ENCODE measurements at places on chromosomes 1 and 21.

- DNase-seq, result no peak
Measured at GRCh38 chr1:15668089-15668754, 15.9 kb upstream of the PLEKHM2 start.

GRCh38 chr1:63787875-63788274 is 14.1 kb downstream of the ROR1 start:
- no peak for DNase-seq

GRCh38 chr21:31872452-31873274 is at the start of gene HUNK:
TSS of gene HUNK (plus strand) at chr21:31873020. CDS start at chr21:31873675, 655 bp downstream.
- DNase-seq, result peak; percentile 81

- no peak for DNase-seq
Measured at GRCh38 chr21:38956521-38956855, 150.8 kb downstream of the ETS2 start.

GRCh38 chr1:171663036-171663853 is 10.8 kb upstream of the MYOC start:
- no peak for DNase-seq

GRCh38 chr1:234458352-234459017 is 20.5 kb downstream of the TARBP1 start:
- no peak for DNase-seq

GRCh38 chr1:62066713-62067112 is 127.9 kb upstream of the L1TD1 start:
- no peak for DNase-seq

DNA sequence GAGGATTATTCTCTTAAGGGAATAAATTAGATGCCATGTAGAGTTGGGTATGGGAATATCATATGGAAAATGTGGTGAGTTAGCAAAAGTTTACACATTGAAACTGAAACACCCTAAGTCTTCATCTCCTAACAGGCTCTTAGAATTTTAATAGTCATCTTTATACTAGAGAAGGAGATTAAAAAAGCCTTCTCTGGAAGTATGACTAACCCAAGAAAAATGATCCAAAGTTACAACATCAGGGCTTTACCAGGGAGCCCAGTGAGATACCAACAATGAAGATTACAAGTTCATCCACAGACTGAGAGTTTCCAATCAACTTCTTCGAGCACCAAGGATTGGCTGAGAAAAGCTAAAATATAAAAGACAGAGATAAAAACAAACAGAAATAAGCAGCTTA is 70.0 kb upstream of the KIAA0040 start:
- no peak for DNase-seq

DNA sequence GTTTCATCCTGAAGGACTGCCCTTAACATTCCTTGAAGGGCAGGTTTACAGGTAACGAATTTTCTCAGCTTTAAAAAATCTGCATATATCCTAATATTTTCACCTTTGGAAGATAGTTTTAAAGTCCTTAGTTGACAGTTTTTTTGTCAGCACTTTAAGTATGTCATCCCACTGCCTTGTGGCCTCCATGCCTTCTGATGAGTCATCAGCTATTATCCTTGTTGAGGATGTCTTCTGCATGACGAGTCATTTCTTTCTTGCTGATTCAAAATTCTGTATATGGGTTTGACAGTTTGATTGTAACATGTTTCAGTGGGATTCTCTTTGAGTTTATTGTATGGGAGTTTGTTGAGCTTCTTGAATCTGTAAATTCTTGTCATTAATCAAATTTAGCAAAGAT is 500.6 kb downstream of the DISC1 start:
- DNase-seq, result no peak

GRCh38 chr1:109163551-109163950 is 49.6 kb downstream of the ELAPOR1 start:
- no peak for DNase-seq

GRCh38 chr21:45887788-45888187 is 93.8 kb upstream of the COL6A1 start:
- no peak for DNase-seq

DNA sequence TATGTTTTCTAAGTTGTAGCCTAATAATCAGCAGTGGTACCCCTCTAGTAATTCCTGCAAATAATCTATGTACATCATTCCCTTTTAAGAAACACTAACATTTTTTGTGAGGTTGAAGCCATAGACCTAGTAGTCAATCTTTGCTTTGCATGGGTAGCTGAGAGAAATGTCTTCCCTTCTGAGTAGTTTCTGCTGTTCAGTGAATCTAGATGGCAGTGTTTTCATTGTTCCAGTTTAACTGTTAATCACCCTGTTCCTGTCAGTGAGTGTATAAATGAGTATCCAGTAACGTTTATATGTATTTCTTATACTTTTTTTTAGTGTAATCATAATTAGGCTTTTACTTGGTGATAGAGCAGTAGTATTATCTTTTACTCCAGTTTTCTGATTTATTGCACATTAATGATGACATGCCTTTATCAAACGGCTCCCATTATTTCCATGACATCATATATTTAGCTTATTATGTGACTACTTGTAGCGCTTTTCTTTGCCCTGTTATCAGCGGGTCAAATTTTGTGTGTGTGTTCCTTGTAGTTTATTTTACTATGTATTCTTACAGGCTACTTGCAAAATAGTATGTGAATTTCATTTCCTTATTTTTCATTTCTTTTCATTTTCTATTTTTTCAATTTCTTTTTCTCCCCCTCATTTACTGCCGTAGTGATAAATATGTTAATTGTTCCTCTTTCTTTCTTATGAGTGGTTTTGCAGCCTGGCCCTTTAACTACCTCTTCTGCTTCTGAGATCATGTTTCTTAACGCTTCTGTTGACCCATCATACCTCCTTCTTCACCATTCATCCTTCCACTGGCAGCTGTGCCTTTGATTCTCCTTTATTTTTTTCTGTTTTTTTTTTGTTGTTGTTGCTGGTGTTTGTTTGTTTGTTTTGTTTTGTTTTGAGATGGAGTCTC is 18.8 kb downstream of the CEP350 start:
- DNase-seq, result no peak

GRCh38 chr1:221845650-221846371 is 103.9 kb upstream of the DUSP10 start:
- DNase-seq, result no peak

DNA sequence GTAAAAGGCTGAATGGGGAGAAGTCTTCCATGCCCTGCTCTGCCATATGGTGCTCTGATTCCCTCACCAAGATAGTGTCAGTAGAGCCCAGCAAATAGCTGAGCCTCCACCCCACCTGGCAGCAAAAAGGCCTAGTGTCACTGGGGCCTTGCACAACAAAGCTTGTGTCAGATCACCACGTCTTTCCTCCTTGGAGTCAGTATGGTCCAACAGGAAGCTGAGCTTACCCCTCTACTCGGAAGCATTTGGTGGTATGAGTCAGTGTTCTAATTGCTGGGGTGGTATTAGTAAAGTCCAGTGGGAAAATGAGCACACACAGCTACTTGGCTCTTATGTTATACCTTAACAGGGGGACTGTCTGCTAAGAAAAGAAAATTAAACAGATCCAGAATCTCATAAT is 18.7 kb upstream of the RRP15 start:
- DNase-seq, result no peak

DNA sequence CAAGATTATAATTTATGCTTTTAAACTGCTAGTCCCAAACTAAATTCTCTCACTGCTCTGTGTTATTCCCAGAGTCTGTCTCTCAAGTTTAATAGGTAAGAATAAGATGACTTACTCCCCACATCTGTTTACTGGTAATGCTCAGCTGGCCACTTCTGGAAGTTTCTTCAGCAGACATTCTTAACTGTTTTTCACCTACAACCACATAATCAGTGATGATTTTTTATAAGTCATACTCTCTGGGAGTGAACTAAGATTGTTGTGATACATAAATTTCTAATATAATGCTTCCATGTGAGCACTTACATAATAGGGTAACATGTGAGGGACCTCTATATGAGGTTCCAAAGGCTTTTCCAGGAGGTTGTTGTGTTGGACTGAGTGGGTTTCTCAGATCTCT is 8.7 kb downstream of the SLAMF7 start:
- no peak for DNase-seq

DNA sequence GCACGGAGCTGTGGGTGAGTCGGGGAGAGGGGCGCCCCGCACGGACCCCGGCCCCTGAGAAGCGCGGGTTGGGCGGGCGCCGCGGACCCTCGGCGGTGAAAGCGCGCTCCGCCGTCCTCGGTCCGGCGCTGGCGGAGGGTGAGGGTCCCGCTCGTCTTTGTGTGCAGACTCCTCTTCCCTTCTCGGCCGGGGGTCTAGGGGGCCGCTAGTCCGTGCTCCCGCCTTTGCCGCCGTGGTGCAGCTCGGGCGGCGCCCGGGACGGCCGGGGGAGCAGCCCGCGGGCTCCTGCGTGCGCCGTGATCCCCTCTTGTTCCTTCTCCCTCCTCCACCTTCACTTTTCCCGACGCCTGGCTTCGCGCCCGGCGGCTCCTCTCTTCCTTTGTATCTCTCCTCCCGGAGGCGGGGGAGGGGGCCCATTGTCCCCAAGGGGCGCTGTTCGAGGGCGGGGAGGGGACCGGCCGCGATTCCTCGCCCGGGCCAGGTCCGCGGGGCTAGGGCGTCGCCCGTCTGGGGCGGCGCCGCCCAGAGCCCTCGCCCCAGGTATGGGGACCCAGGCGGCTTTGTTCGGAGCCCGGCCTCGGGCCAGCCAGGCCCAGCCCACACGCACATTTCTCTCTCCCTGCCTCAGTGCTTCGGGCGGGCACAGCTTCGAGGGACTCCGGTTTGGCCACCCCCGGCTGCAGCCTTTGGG is 519 bp downstream of the FNBP1L start:
- DNase-seq, result peak; percentile 77

- no peak for DNase-seq
Measured at GRCh38 chr1:1891349-1892078, 627 bp upstream of the GNB1 start.

- DNase-seq, result no peak
Measured at GRCh38 chr1:192657760-192658159, 21.8 kb downstream of the RGS13 start.

DNA sequence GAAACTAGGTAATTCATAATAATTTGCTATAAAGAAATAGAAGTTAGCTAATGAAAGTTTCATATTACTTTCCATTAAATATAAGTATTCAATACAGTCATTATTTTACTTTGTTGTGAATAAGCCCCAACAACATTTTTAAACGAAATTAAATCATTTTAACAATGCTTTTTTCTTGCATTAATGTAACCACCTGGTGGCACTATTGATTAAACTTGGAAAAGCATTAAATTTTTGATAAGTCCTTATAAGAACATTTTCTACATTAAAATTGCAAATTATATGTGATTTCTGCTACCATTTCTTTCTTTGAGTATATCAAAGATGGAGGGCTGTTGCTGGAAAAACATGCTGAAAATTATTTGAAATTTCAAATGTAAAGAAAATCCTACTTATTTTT is 918.8 kb upstream of the TMPRSS15 start:
- DNase-seq, result no peak

DNA sequence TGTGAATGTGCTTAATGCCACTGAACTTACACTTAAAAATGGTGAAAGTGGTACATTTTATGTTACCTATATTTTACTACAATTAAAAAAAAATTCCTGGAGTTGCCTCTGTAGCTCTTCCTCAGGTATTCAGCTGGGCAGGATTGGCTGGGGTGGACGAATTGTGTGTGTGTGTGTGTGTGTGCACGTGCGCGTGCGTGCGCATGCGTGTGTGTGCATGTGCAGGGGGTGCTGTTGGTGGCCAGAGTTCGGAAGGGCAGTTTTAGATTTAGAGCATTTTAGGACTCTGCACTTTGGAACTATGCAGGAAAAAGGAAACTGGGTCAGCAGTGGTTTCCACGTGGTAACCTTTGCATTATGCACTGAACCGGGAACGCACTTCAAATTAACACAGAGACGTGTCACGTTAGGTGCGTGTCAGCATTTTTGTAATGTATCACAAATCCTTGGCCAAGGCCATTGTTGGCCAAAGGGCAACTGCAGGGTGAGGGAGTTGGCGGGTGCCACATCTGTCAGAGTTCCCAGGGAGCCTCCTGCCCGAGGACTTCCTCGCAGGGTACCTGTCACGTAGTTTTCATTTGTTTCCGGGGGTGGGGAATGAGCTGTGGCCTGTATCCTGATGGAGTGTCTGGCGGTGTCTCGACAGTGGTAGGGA is 312.8 kb downstream of the CAMTA1 start:
- DNase-seq, result no peak

DNA sequence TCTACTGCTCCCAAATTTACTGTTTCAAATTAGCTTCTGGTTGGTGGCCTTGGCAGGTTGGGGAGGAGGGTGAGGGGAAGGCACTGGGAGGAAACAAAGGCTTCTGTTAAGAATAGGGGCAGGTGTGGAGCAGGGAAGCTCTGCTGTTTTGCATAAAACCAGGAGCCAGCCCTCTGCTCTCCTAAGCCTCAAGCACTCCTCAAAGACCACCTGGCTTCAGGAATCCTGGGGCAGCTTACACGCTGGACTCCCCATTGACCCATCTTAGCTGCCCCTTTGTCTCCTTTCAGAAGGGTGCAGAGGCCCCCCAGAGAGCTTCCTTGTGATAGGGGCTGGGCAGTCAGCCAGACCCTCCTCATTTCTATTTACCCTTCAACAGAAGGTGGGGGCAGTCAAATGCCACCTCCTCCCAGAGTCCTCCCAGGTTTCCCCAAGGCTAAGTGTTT is 11.5 kb upstream of the DHRS3 start:
- no peak for DNase-seq

DNA sequence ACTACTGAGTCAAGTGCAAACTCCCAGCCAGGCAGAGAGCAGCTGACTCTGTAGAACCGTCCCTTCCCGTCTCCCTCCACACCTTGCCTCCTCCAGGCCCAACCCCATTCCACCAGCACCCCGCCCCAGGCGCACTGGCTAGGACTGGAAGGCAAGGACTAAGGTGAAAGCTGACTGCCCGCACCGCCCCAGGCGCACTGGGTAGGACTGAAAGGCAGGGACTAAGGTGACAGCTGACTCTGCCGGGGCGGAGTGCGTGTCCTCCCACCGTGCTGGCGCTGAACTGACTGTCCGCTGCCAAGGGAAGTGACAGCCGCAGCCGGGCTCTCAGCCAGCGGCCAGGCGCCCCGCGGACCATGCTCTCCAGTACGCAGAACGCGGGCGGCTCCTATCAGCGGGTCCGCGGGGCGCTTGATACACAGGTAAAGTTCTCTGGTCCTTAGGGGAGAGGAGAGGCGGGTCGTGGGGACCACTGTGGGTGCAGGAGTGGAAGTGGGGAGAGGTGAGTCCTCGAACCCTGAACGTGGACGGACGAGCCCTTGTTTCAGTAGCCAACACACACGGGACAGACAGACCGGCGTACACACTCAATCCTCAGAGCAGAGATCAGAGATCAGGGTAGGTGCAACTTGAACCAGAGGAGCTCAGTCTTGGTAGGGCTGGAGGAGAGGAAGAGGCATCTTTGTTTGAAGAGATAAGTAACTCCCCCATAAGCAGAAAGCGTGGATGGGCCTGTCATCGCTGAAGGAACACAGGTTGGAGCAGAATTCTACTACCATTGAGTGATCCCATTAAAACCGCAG is 58.0 kb downstream of the RBM11 start:
- peak; percentile 72 for DNase-seq

All from right forelimb (tissue), 1 donor.